ENCODE measurements at places on chromosomes 4 and X.

GRCh38 chr4:125527681-125528080, 212.9 kb downstream of the FAT4 start:
- no peak for DNase-seq

DNA sequence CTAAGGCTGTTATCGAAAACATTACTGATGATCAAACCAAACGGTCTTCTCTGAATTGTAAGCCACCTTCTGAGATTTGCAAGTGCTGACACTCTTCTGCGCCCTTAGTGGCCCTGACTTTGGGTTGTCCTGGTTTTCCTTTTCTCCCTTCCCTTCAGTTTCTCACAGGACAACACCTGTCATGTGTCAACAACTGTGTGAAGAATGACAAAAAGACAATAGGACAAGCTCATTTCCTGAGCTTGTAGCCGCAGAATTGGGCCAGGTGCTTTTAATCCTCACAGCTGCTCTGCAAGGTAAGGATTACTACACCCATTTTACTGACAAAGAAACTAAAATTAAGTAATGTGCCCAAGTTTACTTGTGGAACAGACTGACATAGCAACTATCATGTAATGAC, 44.9 kb upstream of the TXK start:
- no peak for DNase-seq

- DNase-seq, result no peak
These were observed 32.2 kb downstream of the UNC5C start for GRCh38 chr4:95516528-95517017.

GRCh38 chr4:10159671-10160070, 43.1 kb upstream of the WDR1 start:
- no peak for DNase-seq

GRCh38 chr4:36244257-36245082, at the start of gene ARAP2:
Gene ARAP2, minus strand, starts transcription at chr4:36244514. Its CDS starts 15,028 bp downstream, at chr4:36229486.
- DNase-seq, result peak; percentile 73

DNA sequence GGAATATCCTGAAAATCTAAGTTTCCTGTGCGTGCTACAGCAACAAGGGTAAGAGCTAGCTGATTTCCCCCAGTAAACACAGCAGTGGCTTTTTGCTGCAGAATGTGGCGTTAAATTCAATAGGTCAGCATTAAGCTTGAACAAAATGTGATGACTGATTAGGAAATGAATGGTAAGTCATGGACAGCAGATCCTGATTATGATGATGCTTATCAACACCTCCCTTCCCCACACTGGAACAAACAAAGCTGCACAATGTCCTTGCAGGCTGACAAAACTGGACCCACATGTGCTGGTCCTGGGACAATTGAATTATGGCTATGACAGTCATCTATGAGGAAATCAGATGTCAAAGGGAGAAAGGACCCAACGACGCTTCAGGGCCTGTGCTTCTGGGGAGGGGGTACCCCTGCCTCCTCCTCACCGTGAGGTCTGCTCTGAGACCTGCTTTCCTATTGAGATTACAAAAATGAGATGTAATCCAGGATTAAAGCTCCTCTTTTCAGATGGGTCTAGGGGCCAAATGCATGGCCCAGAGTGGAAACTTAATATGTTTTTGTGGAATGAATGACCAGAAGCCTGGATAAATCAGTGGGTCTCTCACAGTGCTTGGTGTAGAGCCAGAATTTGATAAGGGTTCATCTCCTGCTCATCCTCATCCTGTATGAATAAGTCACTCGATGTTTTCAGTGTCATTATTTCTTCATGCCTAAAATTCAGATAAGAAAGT, 32.0 kb upstream of the BOD1L1 start:
- DNase-seq, result no peak

- DNase-seq, result peak; percentile 10
These were observed at the start of gene BDH2 for GRCh38 chr4:103099691-103100392. Gene BDH2, minus strand, starts transcription at chr4:103099834. Its CDS starts 3,580 bp downstream, at chr4:103096254.

Measured in effector memory CD4-positive, alpha-beta T cell (primary cell).